ENCODE measurements at places on chromosomes 1 and 21.

DNA sequence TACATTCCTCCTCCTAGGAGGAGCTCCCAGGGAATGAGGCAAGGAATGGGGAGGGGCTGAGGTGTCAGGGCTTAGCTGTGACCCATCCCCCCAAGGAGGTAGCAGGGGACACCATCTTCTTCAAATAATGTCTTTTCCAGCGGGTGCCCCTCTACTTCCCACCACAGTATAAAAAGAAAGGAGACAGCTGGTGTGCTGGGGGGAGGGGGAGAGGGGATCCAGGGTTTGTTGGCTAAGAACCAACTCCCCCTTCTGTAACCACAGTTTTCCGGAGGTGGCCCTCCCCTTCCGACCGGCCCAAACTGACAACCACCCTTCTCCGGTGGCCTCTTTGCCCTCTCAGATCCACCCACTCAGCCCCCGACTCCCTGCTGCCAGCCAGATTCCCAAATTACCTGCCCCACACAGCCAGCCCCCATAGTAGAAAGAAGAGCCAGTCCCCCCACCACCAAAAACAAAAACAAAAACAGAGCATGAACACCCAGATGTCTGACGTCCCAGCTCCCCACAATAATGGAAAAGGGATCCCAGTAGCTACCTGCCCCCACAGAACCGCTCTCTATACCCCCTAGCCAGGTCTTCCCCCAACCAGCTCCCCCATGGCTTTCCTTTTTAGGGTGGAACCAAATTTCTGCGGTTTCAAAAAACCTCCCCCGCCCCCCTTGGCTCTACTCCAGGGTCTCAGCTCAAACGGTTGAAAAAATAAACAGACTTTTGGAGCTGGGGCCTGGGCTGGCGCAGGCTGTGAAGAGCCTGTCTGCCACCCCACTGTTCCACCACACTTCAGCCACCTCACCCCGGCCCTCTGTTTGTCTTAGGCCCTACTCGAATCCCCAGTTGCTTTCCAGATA lies 2.1 kb downstream of the ARHGEF2 start:
- no peak for DNase-seq

GRCh38 chr1:235882816-235883215 lies 16.1 kb upstream of the LYST start:
- no peak for DNase-seq

DNA sequence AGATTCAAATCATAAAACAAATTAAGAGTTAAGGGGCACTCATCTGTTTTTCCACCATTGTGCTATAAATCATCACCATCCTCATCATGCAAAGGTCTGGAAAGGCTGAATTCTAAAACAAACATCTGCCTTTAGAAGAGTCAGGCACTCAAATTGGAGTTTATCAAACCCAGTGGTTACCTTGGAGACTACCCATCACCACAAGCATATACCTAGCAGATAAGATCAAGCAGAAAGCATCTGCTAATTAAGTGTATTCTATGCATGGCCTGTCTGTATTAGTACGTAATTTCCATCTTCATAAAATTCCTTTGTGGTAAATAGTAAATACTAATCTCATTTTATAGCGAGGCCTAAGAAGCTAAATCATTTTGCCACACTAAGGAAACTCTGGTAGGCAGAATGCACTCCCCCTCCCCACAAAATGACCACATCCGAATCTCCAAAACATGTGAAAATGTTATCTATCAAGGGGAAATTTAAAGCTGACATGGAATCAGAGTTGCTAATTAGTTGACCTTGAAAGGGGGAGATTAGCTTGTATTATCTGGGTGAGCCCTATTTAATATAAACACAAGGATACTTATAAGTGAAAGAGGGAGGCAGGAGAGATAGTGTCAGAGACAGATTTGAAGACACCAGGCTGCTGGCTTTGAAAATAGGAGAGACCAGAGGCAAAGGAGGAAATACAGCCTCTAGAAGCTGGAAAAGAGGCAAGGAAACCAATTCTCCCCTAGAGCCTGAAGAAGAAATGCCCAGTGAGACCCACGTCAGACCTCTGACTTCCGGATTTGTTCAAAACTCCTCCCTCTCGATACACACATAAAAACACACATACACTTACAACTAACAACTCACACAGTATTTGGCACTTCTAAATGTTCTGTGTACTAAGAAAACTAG lies 23.2 kb downstream of the ARID4B start:
- no peak for DNase-seq

GRCh38 chr1:110426854-110427253 lies 19.4 kb upstream of the LAMTOR5 start:
- no peak for DNase-seq

DNA sequence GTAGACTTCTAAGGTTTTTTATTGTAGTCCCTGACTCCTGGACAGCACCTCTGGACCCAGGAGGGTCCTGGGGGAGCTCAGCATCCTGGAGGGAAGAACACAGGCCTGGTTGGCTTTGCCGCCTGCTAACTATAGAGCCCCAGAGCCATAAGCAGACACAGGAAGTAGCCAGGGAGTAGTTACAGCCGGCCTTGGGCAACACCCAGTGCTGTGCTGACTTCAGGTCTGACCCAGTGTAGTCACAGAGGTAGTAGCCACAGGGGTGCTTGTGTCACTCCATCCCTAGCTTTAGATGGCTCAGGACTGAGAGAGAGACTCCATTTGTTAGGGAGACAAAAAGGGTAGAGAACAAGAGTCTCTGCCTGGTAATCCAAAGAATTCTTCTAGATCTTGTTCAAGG lies 21.9 kb downstream of the MCOLN2 start:
- DNase-seq = no peak

- no peak for DNase-seq
Measured at GRCh38 chr1:175635092-175635491, 108.3 kb downstream of the TNR start.

GRCh38 chr1:176803596-176803995 lies 340.6 kb downstream of the PAPPA2 start:
- DNase-seq = no peak

GRCh38 chr1:42733415-42734200 lies 6.4 kb downstream of the CLDN19 start:
- DNase-seq = no peak

- DNase-seq = no peak
Measured at GRCh38 chr1:89755591-89755990, 65.2 kb upstream of the LRRC8D start.

- DNase-seq = no peak
Measured at GRCh38 chr1:36622741-36623648, 140.3 kb upstream of the CSF3R start.

DNA sequence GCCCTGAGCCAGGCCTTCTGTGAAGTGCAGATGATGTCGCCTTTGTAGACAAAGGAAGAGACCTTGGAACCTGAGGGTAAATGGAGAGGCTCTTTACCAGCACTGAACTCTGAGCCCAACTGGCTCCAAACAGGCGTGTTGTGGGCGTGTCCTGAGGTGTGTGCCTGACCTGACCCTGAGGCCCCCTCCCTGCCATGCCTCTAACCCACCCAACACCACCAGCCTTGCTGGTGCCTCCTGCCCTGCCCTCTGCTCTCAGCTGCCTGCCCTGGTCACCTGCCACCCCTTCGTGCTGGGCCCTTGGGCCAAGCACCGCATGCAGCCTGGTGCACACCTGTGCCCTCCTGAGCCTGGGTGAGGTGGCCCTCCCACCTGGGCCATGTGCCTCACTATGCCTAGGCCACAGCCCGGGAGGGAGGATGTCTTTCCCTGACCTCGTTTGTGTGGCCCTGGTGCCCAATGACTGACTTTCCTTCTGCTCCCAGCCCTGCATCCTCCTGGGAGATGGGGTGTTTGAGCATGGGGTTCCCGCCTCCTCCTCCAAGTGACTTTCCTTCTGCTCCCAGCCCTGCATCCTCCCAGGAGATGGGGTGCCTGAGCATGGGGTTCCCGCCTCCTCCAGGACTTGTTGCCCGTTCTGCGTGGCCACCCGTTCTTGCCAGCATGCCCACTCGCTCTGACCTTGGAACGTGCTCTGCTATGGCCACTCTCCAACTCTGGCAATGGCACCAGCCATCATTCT lies 157.0 kb downstream of the PCBP3 start:
- no peak for DNase-seq

GRCh38 chr21:44084496-44085241 lies 22.5 kb upstream of the PWP2 start:
- DNase-seq = no peak

DNA sequence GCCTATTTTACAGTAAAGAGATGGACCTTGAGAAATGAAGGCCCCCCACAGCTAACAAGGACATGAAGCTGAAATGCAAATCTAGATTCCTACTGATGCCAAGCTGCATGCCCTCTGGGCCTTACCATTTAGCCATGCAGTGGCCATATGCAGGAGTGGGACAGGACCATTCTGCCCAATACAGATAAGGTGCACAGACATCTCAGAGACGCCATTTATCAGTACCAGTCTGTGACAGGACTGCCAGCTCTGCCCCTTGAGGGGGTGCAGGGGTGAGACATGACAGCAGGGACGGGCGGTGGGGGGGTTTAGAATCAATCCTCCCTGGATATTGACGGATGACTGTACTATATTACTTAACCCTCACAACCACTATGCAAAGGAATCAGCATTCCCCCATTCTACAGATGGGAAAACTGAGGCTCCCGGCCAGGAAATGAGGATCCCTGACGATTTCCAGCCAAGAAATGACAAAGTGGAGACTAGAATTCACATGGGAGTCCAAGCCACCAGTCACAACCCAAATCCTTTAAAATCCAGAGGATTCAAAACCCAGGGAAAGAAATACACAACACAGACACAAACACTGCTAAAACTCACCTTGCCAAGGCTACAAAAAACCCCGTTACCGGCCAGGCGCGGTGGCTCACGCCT lies 10.8 kb downstream of the SSBP3 start:
- no peak for DNase-seq

All from Panc1 (cell line).